LNCaP clone FGC (cell line): ENCODE measurements at places on chromosomes 7 and 10.

DNA sequence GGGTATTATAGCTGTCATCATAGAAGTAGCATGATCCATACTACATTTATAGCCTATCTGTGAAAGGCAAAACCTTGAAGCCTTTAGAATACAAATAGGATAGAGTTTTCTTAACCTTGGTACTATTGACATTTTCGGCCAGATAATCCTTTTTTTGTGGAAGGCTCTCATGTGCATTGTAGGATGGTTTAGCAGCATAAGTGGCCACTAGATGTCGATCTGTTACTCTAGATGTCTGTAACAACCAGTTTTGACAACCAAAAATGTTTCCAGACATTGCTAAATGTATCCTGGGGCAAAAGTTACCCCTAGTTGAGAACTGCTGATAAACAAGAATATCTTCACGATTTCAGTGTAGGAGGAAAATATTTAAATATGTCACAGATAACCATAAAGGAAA, 319.4 kb upstream of the GALNT17 start:
- no peak for DNase-seq

DNA sequence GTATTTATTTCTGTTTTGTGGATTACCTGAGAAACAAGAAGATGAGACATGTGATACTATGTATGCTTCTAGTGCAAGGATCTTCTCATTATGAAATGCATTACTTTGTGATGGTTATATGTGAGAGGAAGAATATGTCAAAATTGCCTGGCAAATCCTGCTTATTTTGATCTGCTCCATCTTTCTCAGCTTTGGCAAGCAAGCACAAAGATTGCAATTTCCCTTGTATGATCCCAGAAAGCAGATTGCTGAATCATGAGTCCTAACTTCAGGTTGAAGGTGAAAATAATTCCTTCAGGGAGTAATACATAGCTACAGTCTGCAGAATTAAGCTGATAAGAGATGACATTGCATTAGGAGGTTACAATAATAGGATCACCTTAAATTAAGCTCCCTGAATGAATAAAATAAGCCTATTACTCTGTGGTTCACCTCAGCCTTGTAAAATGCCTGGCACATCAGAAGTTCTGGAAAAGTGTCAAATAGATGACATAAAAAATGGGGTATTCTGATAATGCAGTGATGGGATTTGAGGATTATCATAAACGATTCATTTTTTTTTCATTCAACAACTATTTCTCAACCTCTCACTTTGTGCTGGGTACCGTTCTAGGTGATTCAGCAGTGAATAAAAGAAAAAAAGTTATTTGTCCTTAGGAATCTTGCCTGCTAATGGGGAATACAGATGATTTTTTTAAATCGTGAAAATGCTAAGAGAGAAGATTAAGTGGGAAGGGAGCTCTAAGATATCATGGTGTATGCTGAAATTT, 120.7 kb downstream of the CHN2 start:
- no peak for DNase-seq

DNA sequence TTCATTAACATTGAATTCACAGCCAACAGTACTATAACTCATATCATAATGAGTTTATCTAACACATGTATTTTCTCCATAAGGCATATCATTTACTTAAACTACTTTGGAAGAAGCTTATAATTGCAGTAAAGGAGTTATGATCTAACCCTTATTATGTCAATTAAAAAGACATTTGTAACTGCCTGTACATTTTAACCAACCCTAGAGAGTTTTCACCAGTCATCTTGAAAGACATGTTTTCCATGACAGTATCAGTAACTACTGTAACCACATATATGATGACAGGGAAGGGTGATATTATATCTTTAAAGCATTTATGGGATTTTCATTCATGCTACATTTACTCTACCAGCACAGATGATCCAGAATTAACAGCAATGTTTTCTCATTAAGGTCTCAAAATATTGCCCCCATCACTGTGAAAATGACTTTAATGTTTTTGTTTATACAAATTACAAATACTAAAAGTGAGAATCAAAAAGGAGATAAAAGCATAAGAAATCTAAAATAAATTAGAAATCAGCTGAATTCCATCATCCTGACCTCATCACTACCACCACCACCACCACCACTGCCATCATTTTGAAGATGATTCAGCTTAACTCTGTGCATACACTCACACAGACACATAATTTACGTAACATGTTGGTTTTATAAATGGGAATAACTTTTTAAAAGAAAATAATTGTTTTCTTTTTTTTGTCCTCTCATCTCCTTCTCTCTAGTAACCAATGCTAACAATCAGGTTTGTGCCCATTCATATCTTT, 53.6 kb downstream of the MKLN1 start:
- DNase-seq = no peak

GRCh38 chr10:25616903-25617592, 317.0 kb upstream of the MYO3A start:
- no peak for DNase-seq

DNA sequence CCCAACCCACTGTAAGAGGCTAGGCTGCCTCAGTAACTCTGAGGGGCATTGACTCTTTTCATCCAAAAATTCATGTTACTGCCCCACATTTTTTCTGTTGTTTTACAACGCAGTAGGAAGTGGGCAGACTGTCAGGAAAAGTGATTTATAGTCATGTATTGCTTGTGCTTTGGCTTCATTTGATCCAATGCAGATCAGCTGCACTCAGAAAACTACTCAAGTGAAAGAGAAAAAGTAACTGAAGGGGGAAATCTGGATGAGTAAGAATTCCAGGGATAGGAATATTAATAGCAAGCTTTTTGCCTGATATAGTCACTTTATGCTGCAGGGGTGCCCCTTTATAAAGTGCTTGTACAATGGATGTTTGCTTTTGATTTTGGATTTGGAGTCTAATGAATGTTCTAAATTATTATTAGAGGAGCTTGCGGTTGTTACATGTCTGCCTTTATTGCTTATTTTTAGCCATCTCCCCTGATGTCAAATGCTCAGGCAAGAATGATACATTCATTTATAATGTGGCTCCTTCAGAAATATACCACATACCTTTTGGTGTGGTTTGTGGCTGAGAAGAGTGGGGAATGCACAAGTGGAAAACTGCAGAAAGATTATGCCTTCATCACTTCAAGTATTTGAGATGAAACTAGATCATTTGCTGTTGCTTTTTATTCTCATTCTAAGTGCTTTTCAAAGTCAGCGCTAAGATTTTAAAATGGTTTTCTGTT, 86.1 kb downstream of the EGFR start:
- no peak for DNase-seq

DNA sequence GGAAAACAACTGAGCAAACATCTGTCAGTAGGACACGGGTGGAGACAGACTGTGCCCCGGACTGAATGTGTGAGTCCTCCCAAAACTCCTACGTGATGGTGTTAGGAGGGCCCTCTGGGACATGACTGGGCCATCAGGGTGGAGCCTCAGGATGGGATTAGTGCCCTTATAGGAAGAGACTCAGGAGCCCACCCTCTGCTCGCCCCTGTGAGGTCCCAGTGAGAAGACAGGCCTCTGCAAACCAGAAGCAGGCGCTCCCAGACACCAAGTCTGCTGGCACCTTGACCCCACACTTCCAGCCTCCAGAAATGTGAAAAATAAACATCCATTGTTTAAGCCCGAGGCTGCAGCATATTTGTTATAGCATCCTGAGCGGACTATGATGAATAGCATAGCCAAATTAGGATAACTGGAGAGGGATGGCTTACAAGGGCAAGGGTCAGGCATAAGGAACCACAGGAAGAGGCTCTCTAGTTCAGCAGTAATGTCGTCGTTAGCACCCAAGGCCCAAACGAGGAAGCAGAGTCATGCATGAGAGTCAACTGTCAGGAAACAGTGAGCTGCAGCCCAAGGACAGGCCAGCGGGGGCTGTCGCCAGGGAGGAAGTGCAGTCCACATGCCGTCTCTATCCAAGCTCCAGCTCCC, 50.6 kb downstream of the PTPRN2 start:
- DNase-seq = no peak
